ENCODE measurements at places on chromosomes 4 and X.
A peak's percentile ranks its signal among the peaks of the same experiment; 100 is the strongest.

DNA sequence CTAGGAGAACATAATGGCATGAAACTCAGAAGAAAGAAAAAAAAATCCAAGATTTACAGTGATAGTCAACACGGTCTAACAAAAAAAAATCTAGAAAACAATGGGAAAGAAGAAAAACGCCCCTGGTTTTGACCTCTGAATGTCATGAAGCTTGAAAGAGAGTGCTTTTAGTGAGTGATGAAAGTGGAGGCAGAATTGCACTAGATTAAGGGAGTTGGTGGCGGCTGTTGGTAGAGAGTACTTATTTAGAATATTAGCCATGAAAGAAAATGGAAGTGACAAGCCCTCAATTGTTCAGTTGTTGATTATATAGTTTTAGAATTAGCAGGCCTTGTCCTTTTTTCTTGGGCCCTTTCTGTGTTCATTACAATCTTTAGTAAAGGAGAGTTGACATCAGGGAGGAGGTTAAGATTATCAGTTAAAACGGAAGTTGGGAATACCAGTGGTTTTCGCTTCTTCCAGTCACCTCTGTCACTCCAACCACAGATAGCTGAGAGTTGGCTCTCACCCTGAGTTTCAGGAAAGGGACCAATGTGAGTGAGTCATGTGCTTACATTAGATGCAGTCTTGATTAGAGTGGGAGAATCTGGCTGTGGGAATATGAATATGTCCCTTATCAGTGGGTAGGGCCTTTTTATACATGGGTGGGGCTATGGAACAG, 29.7 kb downstream of the EREG start:
- DNase-seq, result peak; percentile 82

DNA sequence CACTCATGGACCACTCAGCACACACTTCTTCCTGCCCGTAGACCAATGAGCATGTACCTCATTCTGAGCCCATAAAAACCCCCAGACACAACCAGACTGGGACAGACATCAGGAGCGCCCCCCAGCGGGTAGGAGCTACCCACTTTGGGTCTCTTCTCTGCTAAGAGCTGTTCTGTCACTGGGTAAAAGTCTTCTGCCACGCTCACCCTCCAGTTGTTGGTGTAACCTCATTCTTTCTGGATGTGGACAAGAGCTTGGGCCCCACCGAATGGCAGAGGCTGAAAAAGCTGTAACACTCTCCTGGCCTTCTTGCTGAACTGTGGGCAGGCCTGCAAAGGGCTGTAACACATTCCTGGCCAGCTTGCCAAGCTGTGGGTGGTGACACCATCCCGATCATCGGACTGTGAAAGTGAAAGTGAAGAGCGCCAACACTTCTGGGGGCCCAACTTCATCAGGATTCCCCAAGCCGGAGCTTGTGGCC, 137.6 kb downstream of the TECRL start:
- no peak for DNase-seq

DNA sequence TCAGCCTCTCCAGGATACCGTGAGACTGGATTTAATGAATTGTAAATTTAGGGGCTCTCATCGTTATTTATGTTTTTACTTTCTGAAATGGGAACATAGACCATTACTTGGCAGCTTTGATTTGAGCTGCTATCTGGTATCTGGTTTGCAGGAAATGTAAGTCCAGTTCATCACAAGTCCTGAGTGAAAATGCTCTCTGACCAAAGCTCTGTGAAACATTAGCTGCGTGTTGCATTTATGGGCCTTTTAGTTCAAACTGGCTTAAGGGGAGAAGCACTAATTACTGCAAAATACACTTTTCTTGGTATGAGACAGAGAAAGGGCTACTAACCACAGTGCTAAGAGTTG, 420 bp downstream of the CC2D2A start:
- no peak for DNase-seq

DNA sequence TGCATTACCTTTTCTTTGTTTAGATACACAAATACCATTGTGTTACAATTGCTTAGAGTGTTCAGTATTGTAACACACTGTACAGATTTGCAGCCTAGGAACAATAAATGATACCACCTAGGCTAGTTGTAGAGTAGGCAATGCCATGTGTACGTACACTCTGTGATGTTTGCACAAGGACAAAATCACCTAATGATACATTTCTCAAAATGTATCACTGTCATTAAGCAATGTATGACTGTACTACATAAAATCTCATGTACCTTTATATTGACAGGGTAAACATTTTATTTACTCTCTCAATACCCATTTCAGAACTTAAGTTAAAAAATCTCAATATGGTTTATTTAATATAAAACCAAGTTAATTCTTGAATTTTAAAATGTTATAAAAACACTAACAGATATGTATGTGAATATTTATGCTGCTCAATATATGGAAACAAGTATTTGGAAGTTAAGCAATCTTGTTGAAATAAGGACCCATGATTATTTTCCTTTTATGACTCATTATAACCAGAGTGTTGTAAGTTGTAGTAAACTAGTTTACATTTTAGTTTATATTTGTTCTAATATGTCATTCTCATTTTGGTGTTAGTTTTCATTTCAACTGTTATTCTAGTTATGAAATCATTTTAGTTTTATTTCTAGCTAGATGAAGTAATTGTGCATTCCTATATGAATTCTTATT, 409.2 kb downstream of the TLL1 start:
- DNase-seq, result no peak

GRCh38 chr4:8165374-8165896, 6.8 kb upstream of the ABLIM2 start:
- no peak for DNase-seq

- DNase-seq, result no peak
Measured at GRCh38 chr4:147220833-147221232, 260.1 kb upstream of the EDNRA start.

All from fibroblast of skin of back (primary cell).